ENCODE measurements at places on chromosomes 16 and 17.

GRCh38 chr16:89264800-89265550, 47.5 kb downstream of the ZNF778 start:
- DNase-seq, result no peak

DNA sequence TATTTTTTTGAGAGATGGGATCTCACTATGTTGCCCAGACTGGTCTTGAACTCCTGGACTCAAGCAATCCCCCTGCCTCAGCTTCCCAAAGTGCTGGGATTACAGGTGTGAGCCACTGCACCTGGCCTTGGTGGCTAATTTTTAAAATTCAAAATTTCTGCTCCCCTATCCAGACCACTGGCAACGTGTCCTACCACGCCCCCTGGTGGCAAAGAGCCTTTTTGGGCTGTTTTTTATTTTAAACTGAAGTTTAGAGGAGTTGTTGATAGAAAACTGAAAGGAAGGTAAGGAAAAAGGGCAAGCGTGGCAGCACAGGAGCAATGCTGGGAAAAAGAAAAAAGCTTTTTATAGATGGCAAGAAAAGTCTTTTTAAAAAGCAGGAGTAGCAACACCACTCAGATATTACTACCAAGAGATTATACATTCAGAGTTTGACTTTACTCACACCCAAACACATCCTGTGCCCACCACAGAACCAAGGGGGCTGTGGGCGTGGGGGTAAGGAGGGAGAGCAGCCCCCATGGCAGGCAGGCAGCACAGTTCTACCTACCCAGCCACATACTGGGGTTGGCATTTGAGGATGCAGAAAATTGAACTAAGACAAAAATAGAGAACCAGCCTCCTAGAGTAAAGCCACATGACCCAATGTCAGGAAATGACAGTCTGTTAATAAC, 4.2 kb upstream of the MXRA7 start:
- DNase-seq, result no peak

DNA sequence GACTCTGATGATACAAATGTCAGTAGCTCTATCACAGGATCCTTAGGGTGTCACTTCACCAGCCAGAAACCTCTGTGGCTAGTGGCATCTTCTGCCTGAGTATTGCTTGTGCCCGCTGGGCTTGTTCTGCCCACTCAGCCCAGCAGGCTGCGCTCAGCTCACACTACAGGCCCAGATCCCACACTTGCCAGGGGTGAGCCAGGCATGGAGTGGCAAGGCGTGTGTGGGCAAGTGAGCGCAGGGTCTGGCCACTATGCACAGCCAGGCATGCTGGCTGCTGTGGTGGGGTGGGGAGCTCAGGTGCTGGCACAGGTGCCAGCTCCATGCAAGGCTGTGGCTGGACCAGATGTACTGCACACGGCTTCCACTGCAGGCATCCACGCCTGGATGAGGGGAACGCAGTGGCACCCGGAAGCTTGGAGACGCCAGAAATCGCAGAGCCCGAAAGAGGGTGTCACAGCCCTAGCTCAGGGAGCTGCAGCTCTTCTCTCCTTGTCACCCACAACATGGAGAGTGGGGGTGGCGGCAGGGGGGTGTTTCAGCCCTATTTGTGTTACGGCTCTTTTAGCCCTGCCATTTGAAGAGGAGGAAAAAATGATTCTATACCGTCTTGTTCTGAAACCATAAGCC, 10.2 kb downstream of the CFAP97D1 start:
- peak; percentile 73 for DNase-seq

- DNase-seq, result no peak
Observed at GRCh38 chr17:77445760-77446532, 305.2 kb downstream of the SEC14L1 start.

- DNase-seq, result no peak
Observed at GRCh38 chr17:33390479-33391176, 97.5 kb upstream of the ASIC2 start.

DNA sequence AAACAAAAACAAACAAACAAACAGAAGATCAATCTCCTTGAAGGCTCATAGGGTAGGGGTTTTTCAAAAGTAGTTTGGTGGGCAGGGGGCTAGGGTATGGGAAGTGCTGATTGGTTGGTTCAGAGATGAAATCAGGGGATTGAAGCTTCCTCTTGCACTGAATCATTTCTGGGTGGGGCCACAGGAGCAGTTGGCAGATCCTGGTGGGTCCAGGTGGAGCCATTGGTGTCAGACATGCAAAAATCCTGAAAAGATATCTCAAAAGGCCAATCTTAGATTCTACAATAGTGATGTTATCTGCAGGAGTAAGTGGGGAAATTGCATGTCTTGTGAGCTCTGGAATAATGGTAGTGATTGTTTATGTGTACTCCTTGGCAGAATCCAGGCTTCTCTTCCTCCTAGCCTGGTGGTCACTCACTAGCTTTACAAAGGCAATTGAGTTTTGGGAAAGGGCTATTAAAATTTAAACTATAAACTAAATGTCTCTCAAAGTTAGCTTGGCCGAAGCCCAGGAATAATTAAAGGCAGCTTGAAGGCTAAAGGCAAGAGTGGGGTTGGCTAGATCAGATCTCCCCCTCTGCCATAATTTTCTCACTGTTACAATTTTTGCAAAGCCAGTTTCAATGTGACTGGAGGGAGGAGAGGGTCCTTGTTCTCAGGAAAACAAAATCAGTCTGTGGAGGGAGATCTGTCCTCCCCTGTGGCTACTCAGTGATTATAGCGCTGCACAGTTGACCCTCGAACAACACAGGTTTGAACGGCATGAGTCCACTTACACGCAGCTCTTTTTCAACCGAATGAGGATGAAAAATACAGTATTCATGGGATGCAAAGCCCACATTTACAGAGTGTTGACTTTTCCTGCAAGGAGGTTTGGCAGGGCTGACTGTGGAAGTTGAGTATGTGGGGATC, 45.2 kb downstream of the RNF112 start:
- DNase-seq, result no peak

- peak; percentile 33 for DNase-seq
Observed at GRCh38 chr17:67594115-67594880, 123.4 kb upstream of the NOL11 start.

- DNase-seq, result no peak
Observed at GRCh38 chr16:52383640-52384292, 163.2 kb downstream of the TOX3 start.

- peak; percentile 95 for DNase-seq
Observed at GRCh38 chr16:21301168-21301894, 23.2 kb upstream of the CRYM start.

DNA sequence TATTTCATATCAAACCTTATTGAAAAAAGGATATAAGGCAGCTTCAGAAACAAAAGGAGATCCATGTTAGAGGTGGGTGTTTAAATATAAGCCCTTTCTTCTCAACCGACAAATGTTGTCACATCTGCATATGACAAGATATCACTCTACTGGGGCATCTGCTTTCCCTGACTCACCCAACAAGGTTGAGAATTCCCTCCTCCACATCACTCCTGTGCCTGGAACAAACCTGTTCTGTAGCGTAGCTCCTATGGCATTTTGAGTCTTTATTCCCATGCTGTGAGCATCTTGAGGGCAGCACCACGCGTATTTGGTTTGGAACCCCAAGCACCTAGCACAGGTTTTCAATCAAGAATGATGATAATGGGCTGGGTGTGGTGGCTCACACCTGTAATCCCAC, 59.4 kb upstream of the ZFHX3 start:
- DNase-seq, result no peak

DNA sequence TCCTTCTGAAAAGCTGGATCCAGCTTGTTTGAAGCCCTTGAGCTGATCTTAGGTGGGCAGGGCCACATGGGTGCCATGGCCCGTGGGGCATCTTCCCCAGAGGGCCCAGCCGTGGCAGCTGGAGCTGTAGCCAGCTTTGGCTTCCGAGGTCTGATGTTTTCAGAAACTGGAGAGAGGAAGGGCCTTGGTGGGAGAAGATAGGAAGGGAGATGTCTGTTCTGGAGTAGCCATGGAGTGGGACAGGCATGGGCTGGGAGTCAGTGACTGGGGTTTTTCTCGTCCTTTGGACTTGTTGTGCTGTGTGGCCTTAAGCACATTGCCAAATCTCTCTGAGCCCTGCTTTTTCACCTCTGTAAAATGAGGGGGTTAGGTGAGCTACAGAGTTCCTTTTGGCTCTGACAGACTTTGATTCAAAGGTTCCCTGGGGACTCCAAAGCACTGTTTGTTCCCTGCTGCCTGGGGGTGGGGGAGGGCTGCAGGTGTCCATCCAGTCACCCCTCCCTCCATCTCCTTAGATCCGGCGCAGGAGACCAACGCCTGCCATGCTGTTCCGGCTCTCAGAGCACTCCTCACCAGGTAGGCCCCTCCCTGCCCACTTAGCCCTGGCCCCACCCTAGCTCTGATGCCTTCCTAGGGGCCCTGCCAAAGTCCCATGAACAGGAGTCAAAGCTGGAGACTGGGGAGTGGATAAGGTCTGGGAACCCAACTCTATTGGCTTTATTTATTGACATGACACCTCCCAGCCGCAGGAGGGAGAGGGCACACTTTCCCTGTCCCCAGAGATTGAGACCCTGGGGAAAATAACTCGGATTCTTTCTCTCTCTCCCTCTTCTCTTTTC, 2.1 kb downstream of the PPP1R1B start:
- peak; percentile 34 for DNase-seq

- peak; percentile 43 for DNase-seq
Observed at GRCh38 chr17:7650509-7651096, at the start of gene ATP1B2. ATP1B2 (plus strand) TSS chr17:7650926; CDS start chr17:7651519, 593 bp downstream.

DNA sequence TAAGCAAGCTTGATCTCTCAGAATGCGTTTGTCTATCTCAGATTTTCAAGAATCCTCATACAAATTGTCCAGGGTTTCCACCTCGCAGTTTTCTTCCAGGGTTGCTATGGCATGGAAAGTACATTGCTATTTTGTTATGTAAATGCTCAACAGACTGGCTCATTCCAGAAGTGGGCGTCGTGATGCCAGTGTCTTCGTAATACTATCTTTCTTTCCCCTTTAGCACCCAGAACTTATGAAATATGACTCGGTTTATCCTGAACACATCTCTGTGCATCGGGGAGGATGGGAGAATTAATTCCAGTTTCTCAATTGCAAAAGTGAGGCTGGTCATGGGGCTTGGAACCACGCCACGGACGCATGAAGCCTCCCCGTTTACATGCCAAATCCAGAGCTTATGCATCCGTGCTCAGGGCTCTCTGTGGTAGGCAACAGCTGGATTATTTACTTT, 405.0 kb downstream of the WWOX start:
- DNase-seq, result no peak

- no peak for DNase-seq
Observed at GRCh38 chr17:45784741-45785479, 790 bp downstream of the CRHR1 start.

- DNase-seq, result no peak
Observed at GRCh38 chr17:57986841-57987580, 1.0 kb downstream of the VEZF1 start.

GRCh38 chr16:68035227-68035626, 12.1 kb downstream of the DUS2 start:
- no peak for DNase-seq

DNA sequence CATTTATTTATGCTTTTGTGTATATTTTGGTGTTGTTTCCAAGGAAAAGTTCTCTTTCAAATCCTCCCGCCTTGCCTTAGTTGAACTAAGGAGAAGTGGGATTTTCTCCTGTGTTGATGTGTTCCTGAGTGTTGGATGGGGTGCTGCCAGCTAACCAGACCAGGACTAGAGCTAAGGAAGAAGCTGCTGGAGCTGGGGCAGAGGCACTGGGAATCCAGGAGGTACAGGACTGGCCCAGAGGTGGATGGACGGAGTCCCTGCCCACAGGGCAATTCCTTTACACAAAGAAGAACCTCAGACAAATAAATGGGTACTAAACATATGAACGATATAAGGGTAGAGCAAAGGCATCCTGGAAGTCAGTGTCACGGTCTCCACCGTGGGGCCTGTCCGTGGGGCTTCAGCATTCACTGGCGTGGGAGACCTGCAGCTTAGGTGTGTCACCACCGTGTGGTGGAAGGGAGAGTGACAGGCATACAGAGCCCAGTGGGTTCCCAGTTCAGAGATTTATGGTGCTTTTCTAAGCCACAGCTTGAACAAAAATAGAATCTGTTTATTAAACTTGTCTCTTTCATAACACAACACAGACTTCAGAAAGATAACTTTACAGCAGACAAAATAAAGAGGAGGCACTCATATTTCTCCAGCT, 270.7 kb downstream of the NTN1 start:
- no peak for DNase-seq

- no peak for DNase-seq
Observed at GRCh38 chr17:10380631-10381408, 8.0 kb upstream of the MYH13 start.

DNA sequence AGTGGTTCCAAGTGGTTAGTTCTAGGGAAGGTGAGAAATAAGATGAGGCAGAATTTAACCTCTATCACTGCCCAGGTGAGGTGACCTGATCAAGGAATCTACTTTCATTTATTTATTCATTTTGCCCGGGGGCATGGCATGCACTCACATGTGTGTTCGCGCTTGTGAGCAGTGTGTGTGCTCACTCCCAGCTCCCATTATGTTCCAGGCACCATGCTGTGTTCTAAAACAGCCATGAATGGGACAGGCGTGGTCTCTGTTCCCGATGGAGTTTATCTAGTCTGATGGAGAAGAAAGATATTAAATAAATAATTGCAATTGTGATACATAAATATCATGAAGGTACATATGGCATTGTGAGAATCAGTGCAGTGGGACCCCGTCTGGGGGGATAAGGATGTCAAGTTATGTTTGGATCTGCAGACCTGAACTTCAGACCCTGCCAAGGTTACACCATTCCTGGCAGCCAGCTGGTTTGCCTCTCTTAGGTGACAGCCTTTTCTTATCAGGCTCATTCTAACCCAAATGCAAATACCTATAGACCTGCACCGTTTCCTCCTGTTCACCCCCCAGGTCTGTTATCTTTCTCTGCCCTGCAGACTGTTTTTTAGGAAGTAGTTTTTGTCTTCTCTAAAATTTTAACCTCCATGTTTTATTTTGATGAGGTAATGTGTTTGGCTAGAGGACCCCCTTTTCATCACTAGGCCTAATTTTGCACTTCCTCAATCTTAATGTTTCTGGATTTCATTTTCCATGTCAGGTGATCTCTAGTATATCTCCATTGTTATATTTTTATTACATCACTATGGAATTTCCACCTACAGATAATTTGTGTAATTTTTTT, 11.8 kb downstream of the CYB5B start:
- no peak for DNase-seq

- no peak for DNase-seq
Observed at GRCh38 chr16:73572135-73572828, 524.4 kb upstream of the ZFHX3 start.

DNA sequence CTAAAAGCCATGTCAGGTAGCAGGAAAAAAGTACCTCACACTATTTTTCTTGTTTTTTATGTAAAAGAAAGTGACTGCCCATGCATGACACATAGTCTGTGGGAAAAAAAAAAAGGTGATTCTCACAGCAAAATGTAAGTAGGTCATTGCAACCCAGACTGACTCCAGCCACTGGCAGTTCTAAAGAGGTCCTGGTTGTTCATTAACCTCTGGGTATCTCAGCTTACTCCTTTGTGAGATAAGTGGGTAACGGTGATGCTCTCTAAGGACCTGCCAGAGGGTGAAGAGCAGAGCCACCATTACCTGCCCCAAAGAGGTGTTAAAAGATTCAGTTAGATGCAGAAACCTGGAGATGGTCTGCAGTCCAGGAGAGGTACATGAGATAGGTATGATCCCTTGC, 531.9 kb downstream of the GRIN2A start:
- no peak for DNase-seq
